Upper lobe of right lung (tissue), 1 donor: ENCODE measurements at places on chromosomes 6 and 20. TPM values are rescaled to one million over a fixed set of nuclear protein-coding genes. Genes with fewer than 3 reads are reported as not detected.

GRCh38 chr6:156725712-156726111, 51.5 kb upstream of the ARID1B start:
- no peak for DNase-seq

NKAIN2 gene
- total RNA-seq, result not detected

PTPRT gene
- 0.46 TPM for total RNA-seq

- DNase-seq, result no peak
Measured at GRCh38 chr6:128516514-128516898, 3.9 kb downstream of the PTPRK start.

DNA sequence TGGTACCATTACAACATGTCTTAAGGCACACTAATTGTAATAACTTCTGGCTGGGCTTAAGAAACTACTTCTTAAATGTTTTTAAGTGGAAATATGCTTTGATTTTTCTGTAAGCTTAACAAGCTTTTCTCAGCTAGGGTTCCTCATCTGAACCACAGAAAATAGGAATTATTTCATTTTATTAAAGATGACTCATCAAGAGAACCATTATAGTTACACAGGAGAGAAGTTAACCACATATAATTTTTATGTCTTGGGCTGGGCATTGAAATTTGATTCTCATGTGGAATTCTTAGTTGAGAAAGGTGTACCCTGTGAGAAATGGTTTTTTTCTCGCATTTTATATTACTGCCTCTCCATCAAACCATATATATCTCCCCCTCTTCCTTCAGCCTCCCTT, 75.1 kb downstream of the QKI start:
- no peak for DNase-seq

GRCh38 chr20:44361021-44361420, 5.5 kb downstream of the HNF4A start:
- no peak for DNase-seq

RIMS4 gene
- 3.2 TPM for total RNA-seq
